ENCODE measurements at places on chromosomes 12 and 14.

DNA sequence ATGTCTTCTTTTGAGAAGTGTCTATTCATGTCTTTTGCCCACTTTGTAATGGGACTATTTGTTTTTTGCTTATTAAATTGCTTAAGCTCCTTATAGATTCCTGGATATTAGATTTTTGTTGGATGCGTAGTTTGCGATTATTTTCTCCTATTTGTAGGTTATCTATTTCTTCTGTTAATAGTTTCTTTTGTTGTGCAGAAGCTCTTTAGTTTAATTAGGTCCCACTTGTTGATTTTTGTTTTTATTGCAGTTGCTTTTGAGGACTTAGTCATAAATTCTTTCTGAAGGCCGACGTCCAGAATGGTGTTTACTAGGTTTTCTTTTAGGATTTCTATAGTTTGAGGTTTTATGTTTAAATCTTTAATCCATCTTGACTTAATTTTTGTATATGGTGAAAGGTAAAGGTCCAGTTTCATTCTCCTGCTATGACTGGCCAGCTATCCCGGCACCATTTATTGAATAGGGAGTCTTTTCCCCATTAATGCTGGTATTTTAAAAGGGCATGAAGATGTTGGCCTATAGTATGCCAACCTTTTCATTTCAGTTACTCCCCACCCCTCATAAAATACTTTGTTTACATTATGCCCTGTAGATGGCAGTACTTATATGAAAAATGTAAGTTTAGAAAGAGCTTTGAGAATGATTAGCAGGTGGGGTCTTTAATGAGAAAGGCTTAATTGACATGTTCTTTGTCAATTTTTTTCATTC lies 62.9 kb upstream of the PSMA6 start:
- DNase-seq: peak; percentile 13

GRCh38 chr12:92466391-92467305 lies 236.1 kb upstream of the PLEKHG7 start:
- no peak for DNase-seq

DNA sequence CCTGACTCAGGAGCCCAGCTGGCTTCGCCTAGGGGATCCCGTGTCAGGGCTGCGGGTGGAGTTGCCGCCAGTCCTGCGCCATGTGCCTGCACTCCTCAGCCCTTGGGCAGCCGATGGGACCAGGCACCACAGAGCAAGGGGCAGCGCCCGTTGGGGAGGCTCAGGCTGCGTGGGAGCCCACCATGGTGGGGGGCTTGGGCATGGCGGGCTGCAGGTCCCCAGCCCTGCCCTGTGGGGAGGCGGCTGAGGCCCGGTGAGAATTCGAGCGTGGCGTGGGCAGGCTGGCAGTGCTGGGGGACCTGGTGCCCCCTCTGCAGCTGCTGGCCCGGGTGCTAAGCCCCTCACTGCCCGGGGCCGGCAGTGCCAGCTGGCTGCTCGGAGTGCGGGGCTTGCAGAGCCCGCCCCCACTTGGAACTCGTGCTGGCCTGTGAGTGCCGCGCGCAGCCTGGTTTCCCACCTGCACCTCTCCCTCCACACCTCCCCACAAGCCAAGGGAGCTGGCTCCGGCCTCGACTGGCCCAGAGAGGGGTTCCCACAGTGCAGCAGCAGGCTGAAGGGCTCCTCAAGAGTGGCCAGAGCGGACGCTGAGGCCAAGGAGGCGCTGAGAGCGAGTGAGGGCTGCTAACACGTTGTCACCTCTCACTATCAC lies 135.1 kb upstream of the SEL1L start:
- DNase-seq: no peak

- DNase-seq: no peak
These were observed 806.8 kb downstream of the AACS start for GRCh38 chr12:125871811-125872594.

GRCh38 chr12:47397664-47398281 lies 308.1 kb downstream of the RPAP3 start:
- DNase-seq: peak; percentile 39

- DNase-seq: peak; percentile 73
These were observed 7.0 kb upstream of the UBC start for GRCh38 chr12:124921200-124922031.

DNA sequence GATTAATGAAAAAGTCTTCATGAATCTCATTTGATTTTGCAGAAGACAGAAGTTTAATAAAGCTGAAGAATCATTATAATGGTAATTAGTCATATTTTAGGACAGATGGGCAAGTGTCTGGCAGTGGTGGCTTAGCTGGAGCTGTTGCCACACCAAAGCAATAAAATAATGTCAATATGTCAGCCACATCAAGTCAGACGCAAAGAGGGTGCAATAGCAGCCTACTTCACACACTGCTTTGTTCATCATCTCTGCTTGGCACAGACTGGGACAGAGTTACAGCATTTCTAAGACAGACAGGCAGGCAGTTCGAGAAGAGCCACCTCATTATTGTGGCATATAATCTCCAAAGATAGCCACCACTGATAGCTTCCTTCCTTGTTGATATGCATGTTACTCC lies 16.9 kb upstream of the KRR1 start:
- DNase-seq: peak; percentile 22

DNA sequence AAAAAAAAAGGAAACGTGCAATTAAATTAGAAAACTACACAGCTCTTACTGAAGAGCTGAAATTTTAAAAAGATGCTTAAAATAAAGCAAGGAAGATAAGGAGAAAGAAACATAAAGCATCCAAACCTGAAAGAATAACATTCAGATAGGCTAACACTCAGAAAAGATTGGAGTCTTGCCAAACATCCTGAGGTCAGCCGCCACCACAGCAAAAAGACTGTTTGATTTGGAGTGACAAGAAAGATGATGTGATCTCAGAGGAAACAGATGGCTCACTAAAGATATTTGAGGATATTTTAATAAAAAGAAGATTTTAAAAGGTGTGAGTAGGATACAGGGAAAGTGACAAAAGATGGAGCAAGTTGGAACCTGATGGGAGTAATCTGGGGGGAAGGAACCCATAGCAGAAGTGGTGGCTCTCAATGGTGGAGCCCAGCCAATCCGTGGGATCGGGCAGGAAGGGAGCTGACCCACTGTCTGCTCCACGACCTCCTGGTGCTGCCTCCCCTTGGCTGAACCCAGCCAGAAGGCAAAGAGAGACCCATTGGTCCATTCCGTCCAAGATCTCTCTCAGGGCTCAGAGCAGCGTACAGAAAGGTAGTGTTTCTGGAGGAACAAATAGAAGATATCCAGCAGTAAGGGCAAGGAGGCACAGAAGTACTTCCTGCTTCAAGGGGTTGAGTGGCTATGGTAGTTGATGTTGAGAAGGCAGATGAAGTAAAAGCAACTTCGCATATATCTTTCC lies 469.6 kb downstream of the RGS6 start:
- peak; percentile 28 for DNase-seq

DNA sequence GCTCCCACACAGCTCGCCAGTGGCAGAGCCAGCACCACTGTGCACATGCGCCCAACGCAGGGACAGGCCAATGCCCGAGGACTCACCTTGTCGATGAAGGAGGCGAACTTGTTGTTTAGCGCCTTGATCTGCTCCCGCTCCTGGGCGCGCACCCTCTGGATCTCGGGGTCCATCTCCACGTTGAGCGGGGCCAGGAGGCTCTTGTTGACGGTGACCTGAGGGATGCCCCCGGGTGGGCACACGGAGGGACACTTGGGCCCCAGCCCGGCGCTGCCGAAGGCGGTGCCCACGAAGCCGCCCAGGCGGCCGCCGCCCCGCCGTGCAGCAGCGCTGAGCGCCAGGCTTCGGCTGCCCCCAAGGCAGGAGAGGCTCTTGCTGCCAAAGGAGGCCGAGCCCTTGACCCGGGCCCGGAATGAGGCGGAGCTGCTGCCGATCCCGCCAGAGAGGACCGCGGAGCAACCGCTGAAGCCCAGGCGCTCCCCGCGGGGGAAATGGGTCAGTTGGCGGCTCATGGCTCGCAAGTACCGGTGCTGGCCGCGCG lies at the start of gene KRT72:
TSS of gene KRT72 (minus strand) at position 523 of the 541 bp plus-strand sequence. CDS start at position 512, 11 bp downstream.
- no peak for DNase-seq

All from SW480 (cell line).